Activated CD4-positive, alpha-beta memory T cell treated with anti-CD3 and anti-CD28 coated beads, Interleukin-2, amount 10 ng/mL, durations not matched to agents 7 days and 5 days (primary cell): ENCODE measurements at places on chromosomes 2 and 18.

DNA sequence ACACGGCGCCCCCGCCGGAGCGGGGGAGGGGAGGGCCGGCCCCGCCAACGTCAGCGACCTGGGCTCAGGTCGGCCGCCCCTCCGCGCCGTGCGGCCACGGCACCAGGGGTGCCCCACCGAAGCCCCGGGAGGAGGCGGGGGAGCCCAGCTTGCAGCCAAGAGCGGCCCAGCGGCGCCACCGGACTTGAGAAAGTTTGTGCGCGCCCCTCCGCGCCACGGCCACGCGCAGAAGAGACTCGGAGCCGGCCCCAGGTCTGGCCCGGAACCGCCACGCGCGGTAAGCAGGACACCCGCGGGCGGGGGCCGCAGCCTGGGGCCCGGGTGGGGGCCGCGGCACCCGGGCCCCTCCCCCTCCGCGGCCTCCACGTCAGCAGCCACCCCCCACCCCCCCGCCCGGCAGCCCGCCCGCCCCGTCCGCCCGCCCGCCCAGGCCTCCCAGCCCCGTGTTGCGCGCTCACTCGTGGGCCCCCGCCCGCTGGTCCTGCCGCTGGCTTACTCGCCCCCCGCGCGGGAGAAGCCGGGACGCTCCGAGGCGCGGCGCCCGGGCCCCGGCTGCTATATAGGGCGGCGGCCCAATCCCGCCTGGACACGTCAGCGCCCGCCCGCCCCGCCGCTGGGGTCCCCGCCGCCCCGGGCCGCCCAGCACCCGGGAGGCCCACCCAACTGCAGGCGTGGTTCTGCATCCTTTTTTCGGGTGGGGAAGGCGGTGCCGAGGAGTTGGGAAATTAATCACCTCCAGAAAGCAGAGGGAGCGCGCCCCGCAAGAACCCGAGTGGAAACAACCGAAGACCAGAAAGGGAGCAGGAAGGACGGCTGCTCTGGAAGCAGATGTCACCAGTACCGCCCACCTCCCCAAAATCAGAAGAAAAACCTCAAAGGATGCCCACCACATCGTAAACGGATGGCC is 42.9 kb downstream of the HDLBP start:
- H3K36me3 ChIP-seq: peaks cover 55% of the 10 kb centered on the region
- no peaks in the 10 kb centered on the region for H3K27me3 ChIP-seq
- DNase-seq: peak; percentile 52
- H3K4me3 ChIP-seq: peak overlapping the region; percentile 70

DNA sequence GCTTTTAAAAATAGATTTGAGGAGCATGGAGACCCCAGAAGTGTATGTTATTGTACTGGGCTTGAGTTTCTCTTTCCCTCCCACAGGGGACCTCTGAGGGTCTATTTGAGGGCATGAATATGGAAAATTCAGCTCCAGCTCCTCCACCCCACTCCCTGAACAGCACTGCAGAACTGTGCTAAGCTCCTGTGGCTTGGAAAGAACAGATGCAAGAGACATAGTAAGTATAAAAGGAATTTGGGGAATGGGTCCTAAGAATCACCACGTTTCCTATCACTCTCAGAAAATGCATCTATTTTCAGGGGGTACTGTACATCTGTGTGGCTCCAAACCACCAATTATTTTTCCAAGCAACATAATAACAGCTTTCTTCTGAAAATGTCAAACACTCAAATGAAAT is 416.1 kb downstream of the ZNF521 start:
- no peaks in the 10 kb centered on the region for H3K4me1 ChIP-seq
- DNase-seq: no peak
- H3K4me3 ChIP-seq: no peak overlapping the region
- no peaks in the 10 kb centered on the region for H3K36me3 ChIP-seq

GRCh38 chr2:191894681-191895147 is 47.8 kb upstream of the CAVIN2 start:
- DNase-seq: no peak
- peaks cover 5% of the 10 kb centered on the region for H3K27me3 ChIP-seq
- H3K4me3 ChIP-seq: no peak overlapping the region

GRCh38 chr2:59025157-59025757 is 784.1 kb upstream of the FANCL start:
- no peak overlapping the region for H3K4me3 ChIP-seq
- H3K36me3 ChIP-seq: no peaks in the 10 kb centered on the region
- no peak for DNase-seq
- no peak overlapping the region for H3K27ac ChIP-seq
- H3K4me1 ChIP-seq: no peaks in the 10 kb centered on the region

GRCh38 chr2:195658541-195658890 is 1.5 kb downstream of the SLC39A10 start:
- peak overlapping the region; percentile 98 for H3K27ac ChIP-seq
- H3K4me1 ChIP-seq: peaks cover 29% of the 10 kb centered on the region
- no peaks in the 10 kb centered on the region for H3K27me3 ChIP-seq
- peak overlapping the region; percentile 97 for H3K4me3 ChIP-seq

DNA sequence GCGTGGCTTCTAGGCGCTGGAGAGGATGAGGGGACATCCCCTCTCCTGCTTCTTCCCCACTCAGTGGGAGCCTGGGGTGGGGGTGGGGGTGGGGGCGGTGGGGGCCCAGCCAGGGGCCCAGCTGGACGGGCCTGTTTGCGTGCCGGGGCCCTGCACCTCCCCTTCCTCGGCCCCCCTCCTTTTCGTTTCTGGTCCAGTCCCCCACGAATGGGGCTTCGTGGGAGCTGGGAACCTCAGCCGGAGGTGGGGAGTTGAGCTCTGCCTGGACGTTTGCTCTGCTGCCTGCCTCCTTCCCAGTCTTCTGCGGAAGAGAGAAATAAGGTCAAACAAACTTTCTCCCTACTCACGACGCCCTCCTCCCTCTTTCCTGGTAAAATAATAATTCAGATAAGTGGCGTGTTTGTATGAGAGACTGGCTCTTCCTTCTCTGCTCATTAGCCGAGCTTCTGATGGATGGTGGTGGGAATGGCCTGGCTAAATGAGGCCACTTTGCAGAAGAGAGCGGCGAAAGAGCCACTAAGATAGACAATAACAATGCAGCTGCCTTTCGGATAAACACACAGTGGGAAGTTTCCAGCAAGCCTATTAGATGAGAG is 782 bp downstream of the MTA3 start:
- peaks cover 3% of the 10 kb centered on the region for H3K27me3 ChIP-seq
- peaks cover 12% of the 10 kb centered on the region for H3K36me3 ChIP-seq
- peak; percentile 19 for DNase-seq
- peak overlapping the region; percentile 78 for H3K27ac ChIP-seq

DNA sequence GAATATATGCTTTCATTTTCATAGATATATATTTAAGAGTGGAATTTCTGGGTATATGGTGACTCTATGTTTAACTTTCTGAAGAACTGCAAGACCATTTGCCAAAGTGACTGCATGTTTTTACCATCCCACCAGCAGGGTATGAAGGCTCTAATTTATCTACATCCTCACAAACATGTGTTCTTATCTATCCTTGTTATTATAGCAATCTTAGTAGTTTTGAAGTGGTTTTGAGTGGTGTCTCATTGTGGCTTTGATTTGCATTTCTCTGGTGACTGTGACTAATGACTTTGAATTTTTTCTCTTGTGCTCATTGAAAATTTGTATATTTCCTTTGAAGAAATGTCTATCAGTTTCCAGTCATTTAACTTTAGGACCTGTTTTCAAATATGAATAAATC is 310.2 kb upstream of the NRP2 start:
- DNase-seq: no peak
- H3K4me1 ChIP-seq: peaks cover 2% of the 10 kb centered on the region
- H3K36me3 ChIP-seq: no peaks in the 10 kb centered on the region
- no peak overlapping the region for H3K27ac ChIP-seq

- H3K36me3 ChIP-seq: no peaks in the 10 kb centered on the region
- H3K27me3 ChIP-seq: peaks cover 5% of the 10 kb centered on the region
- H3K27ac ChIP-seq: no peak overlapping the region
- no peak for DNase-seq
- no peak overlapping the region for H3K4me3 ChIP-seq
- H3K4me1 ChIP-seq: no peaks in the 10 kb centered on the region
These were observed 308.2 kb downstream of the PIEZO2 start for GRCh38 chr18:10841203-10841602.

DNA sequence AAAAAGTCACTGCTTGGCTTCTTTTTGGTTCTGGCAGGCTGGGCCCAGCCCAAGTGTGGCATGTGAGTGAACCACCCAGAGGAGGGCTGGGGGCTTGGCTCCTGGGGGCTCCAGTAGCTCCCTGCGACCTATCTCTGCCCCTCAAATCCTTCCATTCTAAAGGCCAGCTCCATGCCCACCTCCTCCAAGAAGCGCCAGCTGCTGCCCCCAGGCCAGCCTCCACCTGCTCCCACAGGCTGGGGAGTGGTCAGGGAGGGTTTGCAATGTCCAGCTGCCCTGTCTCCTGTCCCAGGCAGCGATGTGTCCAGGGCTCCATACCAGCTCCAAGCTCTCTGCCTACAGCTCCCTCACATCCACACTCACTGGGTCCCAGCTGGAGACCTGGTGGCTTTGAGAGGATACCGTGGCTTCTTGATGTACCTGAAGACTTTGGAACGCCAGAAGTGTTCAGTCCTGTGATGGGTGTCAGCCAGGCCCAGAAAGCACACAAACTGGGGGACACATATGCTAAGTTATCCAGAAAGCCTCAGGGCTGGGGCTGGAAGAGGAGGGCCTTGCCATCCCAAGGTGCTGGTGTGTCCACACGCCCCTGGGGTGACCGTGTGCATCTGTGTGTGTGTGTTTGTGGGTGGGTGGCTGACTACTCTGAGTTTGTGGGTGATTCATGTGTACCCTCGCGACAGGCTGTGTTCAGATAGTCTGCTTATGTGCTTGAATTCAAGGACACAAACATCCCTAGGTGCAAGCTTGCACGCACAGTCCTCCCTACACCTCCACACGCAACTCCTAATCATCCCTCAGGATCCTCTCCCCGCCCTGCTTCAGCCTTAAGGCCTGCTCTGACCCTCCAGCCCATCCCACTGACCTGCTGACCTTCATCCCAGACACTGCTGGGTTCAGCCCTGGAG is 33.4 kb downstream of the ZFP36L2 start:
- H3K27ac ChIP-seq: peak overlapping the region; percentile 94
- H3K4me3 ChIP-seq: no peak overlapping the region
- DNase-seq: no peak
- peaks cover 54% of the 10 kb centered on the region for H3K4me1 ChIP-seq

DNA sequence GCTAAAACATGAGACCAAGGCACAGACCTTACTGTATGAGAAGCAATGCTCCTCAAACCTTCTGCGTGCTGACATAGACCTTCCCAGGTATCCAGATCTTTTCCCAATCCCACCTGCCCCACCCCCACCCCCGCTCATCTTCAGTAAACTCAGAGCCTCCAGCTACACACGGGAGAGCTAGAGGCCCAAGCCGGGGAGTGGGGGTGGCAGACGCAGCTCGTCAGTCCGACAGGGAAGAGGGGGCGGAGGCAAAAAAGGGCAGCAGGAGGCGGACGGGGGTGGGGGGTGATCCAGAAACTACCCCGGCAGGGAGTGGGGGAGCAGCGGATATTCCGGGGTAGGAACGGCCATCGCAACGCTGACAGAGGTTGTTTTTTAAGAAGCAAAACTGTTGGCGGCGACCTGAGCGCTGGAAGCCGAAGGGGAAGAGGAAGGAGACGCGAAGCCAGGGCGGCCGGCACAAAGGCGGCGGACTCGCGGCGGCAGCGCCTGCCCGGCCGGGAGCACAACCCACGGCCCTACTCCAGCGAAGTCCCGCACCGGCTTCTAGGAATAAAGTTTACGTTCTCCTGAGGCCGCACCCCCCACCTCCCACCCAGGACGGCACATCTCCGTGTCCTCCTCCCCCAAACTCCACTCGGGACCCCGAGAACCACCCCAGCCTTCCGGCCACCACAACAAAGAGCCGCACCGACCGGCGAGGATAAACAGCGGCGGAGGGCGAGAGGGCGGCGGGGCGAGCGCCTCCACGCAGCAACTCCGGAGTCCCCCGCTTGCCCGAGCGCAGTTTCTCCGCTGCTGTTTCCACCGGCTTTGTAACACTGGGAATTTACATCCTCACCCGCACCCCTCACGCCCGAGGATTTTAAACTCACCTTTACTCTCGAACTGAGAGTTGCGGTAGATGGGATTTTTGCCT is 722 bp downstream of the BAZ2B start:
- H3K27ac ChIP-seq: no peak overlapping the region
- peaks cover 12% of the 10 kb centered on the region for H3K4me1 ChIP-seq
- DNase-seq: peak; percentile 37
- H3K36me3 ChIP-seq: no peaks in the 10 kb centered on the region
- H3K4me3 ChIP-seq: peak overlapping the region; percentile 75
- peaks cover 24% of the 10 kb centered on the region for H3K27me3 ChIP-seq

- H3K4me1 ChIP-seq: no peaks in the 10 kb centered on the region
- H3K4me3 ChIP-seq: no peak overlapping the region
- H3K36me3 ChIP-seq: no peaks in the 10 kb centered on the region
- DNase-seq: no peak
These were observed 17.1 kb downstream of the VSNL1 start for GRCh38 chr2:17557596-17557995.

- H3K36me3 ChIP-seq: peaks cover 20% of the 10 kb centered on the region
- H3K27ac ChIP-seq: no peak overlapping the region
- H3K4me3 ChIP-seq: no peak overlapping the region
- no peak for DNase-seq
- H3K27me3 ChIP-seq: no peaks in the 10 kb centered on the region
These were observed 75.3 kb downstream of the EPAS1 start for GRCh38 chr2:46372475-46372874.

- H3K36me3 ChIP-seq: no peaks in the 10 kb centered on the region
- H3K4me1 ChIP-seq: peaks cover 6% of the 10 kb centered on the region
- no peak for DNase-seq
- H3K4me3 ChIP-seq: no peak overlapping the region
- H3K27ac ChIP-seq: no peak overlapping the region
These were observed 1.6 kb upstream of the SNED1 start for GRCh38 chr2:240996834-240997140.

- H3K4me1 ChIP-seq: peaks cover 6% of the 10 kb centered on the region
- H3K4me3 ChIP-seq: no peak overlapping the region
- H3K36me3 ChIP-seq: no peaks in the 10 kb centered on the region
- no peak overlapping the region for H3K27ac ChIP-seq
- H3K27me3 ChIP-seq: peaks cover 5% of the 10 kb centered on the region
These were observed 6.5 kb upstream of the THOC1 start for GRCh38 chr18:274313-274712.

DNA sequence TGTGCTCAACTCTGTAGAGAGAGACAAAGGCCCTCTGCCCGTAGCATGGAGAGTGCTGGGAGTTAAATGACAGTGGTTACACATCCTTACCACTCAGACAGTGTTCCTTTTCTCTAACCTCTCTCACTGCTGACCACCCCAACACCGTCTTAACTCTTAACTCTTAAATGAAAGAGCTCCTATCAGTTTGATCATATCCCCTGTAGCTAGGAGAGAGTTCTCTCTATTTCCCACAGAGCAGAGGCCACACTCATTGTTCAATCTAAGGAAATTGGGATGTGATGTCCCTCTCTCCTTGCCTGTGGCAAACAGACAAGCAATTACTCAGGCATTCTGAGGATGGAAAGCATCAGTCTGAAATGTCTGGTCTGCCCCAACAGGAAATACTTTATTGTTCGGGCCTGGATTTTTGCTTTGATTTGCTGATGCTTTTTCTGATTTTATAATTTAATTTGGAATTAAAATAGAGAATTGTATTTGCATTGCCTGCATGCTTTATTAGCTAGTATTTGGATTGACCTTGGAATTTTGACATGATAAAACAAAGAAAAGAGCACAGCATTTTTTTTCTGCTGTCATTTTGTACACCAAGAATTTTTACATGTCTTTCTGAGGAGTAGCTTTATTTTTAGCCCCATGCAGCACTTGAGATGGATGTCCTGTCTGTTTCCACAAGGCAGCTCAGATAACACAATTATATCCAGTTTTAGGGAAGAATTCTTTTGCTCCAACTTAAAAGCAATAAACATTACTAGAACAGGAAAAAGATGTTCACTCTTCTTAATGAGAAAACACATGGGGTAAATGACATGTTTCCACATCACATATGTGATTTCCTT is 27.7 kb upstream of the IER3IP1 start:
- H3K4me1 ChIP-seq: no peaks in the 10 kb centered on the region
- no peak overlapping the region for H3K27ac ChIP-seq
- H3K27me3 ChIP-seq: peaks cover 9% of the 10 kb centered on the region
- H3K36me3 ChIP-seq: no peaks in the 10 kb centered on the region
- no peak overlapping the region for H3K4me3 ChIP-seq
- DNase-seq: no peak
